ENCODE measurements at places on chromosomes 3 and 15.

DNA sequence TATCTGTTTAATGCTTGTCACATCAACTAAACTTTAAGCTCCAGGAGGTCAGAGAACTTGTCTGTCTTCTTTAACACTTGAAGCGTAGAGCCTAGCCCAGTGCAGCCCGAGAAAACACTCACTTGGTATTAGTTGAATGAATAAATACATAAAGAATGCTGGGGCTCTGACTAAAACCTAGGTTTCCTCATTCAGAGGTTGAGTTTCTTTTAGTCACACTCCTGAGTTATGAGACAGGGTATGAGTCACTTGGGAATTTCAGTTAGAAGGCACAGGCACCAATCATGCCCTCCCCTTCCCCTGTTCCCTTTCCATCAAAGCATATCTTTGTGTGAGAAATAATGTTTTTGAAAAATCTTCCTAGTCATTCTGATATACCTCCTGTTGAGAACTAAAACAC lies 589.8 kb upstream of the DPPA4 start:
- DNase-seq = no peak

DNA sequence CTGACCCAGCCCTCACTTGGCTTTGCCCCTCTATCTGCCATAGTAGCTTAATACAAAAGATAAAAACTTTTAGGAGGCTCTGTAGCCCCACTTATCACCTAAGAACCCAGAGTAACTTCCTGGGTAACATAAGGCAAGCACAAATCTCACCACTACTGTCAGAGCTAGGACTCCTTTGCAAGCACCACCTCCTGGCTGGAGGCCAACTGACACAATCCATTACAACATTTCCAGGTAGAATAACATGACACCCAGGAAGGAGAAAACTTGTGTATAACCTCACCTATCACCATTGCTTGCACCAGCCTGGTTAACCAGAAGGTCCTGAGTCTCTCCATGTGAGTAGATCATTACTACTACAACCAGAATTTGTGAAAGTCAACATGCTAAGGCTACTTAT lies 230.0 kb downstream of the TUSC7 start:
- no peak for DNase-seq

DNA sequence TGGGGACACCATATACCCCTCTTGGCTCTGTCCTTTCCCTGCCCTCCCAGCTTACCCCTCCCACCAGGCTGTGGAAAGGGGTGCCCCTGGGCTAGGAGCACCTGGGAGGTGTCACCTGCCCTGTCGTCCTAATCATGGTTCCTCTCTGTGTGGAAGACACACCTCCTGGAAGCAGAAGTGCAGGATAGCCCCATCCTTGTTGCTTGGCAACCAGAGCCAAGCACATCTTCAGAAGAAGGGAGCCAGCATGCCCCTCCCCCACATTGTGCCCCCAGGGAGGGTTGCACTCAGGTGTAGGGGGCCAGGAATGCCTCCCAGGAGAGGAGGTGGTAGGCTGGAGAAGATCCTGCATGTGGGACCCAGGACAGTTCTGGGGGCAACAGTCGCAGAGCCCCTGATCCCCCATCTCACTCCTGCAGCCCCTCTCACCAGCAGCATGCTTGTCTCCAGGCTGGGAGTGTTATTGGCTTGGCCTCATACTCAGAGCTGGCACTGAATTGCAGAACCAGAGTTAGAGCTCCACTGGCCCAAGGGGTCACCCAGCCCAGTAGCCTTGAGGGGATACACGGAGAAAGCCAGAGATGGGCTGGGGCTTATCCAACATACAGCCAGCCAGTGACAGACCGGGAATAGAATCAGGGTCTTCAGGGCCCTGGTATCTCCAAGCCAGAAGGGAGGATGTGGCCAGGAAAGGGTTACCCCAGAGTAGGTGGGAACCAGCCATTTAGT lies 8.4 kb downstream of the RAB6B start:
- DNase-seq = no peak

DNA sequence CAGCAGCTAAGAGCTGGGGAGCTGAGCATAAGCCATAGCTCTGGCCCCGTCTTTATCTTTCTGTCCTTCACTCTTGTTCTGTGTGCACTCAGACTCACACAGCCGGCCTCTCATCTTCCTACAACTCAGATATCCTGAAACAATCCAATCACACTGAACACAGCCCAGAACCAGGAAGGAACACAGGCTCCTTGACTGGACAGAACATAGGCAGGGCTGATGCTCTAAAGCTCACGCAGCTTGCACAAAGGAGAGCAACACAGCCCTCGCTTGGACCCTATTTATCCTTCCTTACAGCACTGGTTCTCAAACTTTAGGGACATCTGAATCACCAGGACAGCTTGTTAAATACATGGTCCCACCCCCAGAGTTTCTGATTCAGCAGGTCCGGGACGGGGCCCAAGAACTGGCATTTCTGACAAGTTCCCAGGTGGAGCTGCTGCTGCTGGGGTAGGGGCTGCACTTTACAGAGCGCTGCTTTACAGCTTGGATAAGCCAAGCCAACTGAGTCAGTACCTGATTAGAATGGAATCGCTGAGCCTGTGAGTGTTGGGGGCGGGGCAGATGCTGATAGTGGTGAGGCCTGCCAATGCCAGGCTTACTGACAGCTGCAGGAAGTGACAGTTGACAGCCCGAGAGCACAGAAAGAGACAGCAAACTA lies 65.1 kb downstream of the MRPL46 start:
- DNase-seq = no peak

DNA sequence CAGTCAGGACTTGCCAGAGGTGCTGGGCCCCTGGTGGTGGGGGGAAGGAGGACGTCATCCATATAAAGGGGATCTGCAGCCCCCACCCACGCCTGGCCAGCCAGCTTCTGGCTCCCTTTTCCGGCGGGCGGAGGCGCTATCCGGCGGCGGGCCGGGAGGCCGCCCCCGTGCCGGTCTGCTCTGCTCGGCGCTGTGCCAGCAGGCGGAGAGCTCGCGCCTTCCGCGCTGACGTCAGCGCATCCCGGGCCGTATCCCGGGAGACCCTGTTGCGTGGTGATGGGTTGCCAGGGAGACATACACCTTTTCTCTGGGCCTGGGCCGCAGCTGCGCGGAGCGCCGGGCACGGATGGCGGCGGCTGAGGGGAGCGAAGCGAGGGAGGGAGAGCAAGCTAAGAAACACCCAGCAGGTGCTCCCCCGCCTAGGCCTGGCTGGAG lies 1.1 kb downstream of the FAM131A start:
- no peak for DNase-seq

GRCh38 chr3:79415356-79415755 lies 352.4 kb downstream of the ROBO1 start:
- no peak for DNase-seq

DNA sequence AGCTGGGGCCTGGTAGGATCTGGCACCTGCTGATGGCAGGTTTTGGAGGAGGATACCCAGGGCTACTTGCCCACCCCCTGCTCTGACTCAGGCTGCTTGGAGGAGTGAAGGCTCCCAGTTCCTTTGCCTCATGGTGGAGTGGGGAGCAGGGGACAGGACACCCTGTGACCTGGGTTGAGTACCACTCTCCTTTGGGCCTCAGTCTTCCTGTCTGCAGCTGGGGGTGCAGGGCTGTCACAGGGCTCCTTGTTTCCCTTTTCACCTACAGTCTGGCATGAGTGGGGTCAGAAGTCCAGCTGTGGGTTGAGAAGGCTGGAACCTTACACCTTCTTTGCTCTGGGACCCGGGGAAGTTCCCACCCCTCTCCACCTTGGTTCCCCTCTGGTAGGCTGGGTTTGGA lies 14.7 kb downstream of the SEMA3F start:
- DNase-seq = no peak

DNA sequence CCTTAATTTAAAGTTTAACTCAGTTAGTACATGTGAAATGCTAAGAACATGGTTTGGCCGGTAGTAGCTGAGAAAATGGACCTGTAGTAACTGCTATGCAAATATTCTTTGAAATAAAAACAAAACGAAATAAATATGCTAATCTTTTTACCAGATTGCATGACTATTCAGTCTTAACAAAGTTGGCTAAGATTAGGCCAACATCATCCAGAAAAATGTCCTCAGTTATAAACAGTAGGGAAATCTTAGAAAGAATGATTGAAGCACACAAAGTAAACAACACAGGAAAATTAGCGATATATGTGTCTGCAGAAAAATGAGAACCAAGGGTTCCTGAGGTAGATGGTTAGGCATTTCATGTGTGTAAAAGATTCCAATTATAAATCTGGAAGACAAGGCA lies 832.1 kb downstream of the TUSC7 start:
- DNase-seq = no peak

GRCh38 chr3:54020436-54020835 lies 101.9 kb upstream of the CACNA2D3 start:
- DNase-seq = no peak

GRCh38 chr3:58471025-58471887 lies 20.6 kb upstream of the KCTD6 start:
- no peak for DNase-seq

GRCh38 chr3:196604548-196604947 lies 34.9 kb upstream of the NRROS start:
- DNase-seq = no peak

GRCh38 chr15:91936182-91936775 lies 82.8 kb downstream of the SLCO3A1 start:
- DNase-seq = no peak

GRCh38 chr3:175546115-175546514 lies 687.0 kb downstream of the NAALADL2 start:
- no peak for DNase-seq

DNA sequence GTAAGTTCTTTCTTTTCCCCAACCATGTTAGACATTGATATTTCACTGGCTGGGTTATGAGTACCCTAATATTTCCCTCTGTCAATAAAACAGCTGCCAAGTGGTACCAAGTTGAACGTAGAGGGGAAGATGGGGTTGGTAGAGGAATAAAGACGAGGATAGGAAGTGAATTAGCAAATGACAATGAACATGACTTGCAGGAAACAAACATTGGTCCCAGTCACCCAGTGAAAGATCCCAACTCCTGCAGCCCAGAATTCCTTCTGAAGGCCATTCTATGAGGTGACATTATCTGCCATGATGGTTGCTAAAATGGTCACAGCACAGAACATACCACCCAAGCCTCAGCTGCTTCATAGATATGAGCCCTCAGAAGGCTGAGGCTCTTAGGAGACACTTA lies 159.0 kb upstream of the CTNNB1 start:
- DNase-seq = no peak

GRCh38 chr3:24943961-24944360 lies 449.3 kb upstream of the THRB start:
- no peak for DNase-seq

DNA sequence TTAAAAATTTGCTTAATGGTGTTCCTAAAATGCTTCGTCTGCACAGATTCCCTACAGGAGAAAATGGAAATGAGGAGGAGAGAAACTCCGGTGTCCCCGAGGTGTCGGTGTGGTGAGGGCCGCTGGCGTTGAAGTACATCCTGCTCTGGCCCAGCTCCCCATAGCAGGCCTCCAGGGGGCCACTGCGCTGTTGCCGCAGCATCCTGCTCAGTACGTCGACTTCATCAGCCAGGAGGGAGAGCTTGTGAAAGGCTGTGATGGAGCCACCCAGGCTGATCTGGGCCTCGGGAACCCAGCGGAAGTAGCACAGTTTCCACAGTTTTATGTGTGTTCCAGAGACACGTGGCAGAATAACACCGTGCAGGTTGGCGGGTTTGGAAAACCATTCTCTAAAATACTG lies 37.8 kb downstream of the FAN1 start:
- DNase-seq = no peak

- DNase-seq = no peak
Measured at GRCh38 chr15:91967935-91968606, 114.6 kb downstream of the SLCO3A1 start.

GRCh38 chr3:185976977-185977678 lies 39.3 kb upstream of the TRA2B start:
- no peak for DNase-seq

GRCh38 chr15:85777250-85778106 lies 17.2 kb downstream of the KLHL25 start:
- no peak for DNase-seq

DNA sequence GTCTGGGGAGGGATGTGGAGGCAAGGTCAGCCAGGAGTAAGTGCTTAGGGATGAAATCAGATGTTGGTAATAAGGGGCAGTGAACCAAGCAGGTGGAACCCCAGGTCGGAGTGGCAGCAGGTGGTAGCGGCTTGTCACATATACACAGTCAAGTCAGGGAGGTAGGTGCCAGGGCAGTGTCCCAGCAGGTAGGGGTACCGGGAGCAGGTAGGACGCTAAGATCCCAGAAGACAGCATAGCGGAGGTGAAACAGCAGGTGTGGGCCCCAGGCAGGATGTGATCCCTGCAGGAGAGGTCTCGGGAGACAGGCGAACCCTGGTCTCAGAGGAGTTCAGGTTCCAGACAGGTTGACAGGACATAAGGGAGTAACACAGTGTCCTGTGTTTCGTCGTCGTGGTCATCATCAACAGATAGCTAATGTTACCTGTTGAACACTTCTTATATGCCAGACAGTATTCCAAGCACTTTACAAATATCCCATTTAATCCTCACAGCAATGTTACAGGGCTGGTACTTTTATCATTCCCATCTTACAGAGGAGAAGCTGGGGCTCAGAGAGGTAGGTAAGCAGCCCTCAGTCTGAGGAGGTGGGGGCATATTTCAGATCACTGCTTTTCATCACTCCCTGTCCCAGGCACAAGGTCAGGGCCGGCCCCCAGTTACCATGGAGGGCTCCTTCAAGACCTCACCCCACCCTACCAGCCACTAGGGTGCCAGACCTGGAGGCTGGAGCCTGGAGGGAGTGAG lies 241.6 kb downstream of the UACA start:
- no peak for DNase-seq

DNA sequence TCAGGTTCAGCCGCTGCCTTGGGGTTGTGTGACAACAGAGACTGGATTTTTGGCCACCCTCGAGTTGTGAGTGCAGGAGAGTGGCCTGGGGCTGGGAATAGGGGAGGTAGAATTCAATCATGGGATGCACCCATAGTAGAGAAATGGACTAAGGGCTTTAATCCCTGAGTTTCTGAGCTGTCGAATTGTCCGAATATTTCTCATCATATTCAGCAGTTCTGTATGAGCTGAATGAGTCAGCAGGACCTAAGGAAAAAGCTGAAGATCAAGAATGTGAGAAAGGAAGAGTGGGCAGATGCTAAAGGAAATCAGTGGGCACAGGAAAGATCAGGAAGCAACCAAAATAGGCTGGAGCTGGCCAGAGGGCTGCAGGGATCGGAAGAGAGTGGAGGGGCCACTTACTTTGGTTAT lies 44.4 kb upstream of the SACM1L start:
- DNase-seq = no peak

DNA sequence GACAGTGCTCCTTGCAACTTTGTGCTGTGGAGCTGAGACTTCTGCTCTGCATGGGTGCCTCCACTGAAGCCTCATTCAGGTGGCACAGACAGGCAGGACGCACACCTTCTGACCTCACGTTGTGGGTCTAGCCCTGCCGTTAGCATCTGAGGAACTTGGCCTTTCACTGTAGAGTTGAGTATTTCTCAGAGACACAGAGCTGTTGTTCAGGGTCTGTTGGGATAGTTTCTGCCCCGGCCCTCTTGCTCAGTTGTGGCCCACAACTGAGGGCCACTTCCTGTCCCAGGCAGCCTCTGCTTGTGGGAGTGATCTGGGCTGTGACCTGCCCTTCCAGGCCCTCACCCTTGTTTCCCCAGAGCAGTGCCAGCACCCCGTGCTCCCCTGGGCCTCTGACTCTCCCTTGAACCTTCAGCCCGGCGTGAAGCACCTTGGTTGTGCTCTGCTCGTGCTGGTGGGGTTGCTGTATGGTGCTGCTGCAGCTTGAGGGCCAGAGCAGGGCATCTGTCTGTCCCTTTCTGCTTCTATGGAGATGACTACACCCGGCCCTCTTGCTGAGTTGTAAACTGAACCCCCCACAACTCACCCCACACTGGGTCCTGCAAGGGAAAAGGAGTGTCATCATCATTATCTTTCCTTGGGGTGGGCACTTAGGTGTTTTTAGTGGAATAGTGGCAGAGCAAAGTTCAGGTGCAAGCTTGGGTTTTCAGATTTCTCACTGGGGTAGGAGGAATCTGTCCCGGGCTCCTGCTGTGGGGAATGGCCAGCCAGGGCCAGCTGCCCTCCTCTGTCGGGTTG lies 11.7 kb downstream of the BAHD1 start:
- no peak for DNase-seq

Measured in esophagus squamous epithelium (tissue), 5 donors.